ENCODE measurements at places on chromosomes 5 and 9.

DNA sequence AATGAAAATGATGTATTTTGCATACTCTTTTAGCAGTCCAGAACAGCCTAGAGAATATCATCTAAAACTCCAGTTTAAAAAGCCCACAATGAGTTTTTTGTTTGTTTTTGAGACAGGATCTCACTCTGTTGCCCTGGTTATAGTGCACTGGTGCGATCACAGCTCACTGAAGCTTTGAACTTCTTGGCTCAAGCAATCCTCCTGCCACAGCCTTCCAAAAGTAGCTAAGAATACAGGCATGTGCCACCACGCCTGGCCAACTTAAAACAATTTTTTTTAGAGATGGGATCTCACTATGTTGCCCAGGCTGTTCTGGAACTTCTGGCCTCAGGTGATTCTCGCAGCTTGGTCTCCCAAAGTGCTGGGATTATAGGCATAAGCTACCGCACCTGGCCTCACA is 175.7 kb downstream of the FBN2 start:
- no peak for DNase-seq

DNA sequence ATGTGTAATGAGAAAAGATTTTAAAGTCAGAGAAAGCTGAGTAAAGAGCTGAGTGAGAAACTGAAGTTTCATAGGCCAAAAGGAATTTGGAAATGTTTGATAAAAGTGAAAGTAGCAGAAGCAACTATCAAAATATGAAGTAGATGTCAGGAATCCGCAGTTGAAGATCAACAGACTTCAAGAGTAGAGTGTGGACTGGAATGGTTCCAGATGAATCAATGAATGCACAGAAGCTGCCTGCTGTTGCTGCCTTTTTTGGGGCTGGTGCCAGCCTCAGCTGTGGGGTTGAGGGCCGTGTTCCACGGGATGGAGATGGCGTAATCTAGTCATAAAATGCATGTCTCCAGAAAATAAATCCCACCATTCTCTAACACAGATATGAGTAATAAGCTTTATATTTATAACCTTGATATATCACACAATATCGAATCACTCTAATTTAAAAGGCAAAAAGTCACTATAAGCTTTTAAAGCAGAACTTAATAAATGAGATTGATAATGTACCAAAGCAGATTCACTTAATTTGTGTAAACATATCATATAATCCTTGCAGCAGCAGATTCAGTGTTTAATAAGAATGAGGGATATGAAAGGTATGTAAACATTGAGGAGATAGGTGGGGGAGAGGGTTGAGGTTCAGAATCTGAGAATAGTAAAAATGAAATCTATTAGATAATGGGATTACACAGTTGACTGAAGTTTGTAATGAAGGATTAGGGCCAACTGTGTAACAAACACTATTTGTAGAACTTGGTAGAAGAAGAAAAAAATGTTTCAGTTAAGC is 652.3 kb upstream of the FTMT start:
- no peak for DNase-seq

DNA sequence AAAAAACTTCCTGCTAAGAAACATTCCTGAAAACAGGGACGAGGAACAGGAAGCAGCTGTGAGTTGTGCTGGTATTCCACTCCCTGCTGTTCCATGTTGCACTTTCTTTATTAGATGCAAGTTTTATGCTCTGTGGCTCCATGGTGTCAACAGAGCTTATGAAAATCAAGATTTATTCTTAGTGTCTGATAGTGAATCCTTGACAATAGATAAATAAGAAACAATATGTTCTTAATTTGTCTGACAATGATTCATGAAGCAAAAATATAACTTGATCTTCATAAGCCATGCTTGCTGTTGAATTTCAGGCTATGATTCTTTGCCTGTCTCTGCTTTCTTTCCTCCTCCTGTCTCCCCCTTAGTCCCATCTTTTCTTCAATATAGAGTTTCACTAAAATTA is 119.6 kb downstream of the DROSHA start:
- no peak for DNase-seq

DNA sequence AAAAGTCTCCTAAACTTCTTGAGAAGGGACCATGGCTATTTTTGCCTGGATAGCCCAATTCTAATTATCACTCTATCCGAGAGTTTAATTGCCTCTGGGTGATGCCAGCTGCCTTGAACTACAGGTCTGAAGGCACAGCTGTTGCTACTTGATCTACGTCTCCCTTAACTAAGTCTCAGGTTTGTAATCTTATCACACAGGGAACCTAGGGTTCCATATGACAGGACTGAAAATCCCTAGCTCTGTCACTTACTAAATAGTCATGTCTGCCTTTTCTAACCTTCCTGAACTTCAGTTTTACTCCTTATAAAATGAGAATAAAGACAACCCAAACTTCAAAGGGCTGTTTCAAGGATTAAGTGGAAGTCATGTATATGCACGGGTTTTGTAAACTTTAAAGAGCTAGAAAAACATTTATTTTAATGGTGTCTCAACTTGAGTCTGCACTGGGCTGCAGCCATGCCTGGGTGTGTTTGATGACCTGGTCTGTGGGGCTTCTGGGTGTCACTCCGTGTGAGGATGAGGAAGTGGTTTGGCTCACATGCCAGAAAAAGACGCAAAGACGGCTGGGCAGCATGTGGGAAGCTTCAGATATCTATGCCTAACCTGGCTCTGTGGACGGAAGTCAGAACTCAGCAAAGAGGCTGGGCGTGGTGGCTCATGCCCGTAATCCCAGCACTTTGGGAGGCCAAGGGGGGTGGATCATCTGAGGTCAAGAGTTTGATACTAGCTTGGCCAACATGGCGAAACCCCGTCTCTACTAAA is 129.3 kb upstream of the SLC44A1 start:
- no peak for DNase-seq

DNA sequence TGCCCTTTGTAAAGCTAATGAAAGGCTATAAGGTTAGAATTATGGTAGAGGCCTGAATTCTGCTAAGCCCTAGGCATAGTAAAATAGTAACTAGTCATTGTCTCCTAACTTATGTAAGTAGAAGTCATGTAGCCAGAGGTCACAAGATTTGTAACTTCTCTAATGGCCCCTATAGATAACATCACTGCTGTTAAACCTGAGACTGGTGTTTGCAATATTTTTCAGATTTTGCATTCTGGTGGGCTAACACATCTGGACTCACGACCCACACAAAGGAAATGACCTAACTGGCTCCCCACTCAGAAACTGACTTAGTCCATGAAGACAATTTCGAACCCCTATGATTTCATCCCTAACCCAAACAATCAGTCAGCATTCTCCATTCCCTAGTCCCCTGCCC is 37.2 kb upstream of the TTC39B start:
- no peak for DNase-seq

DNA sequence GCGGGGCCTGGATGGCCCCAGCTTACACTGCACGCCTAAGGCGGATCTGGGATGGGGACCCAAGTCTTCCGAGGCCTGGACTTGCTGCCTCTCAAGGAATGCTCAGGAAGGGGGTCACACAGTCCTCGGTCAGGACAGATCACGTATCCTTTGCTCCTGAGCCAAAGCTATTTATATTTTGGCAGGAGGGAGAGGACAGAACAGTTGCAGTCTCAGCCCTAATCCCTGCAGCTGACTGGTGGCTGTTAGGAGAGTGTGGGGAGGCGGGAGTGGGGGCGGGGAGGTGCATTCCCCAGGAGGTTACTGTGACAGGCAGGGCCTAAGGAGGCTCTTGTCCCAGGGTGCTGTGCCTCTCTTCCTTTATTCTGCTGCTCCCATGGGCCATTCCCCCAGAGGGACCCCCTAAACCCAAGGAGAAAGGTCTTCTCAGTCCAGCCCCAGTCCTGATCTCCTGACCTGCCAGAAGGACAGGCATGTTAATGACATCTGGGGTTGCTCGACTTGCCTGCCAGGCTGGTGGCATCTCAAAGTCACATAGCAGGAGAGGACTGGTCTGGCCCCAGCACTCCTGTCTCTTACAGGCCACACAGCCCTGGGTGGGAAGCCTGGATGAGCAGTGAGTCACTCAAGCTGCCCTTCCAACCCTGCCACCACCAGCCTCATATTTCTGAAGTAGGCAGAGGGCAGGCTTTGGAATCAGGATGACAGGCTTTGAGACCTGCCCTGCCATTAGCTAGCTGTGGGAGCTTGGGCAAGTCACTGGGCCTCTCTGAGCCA is 51.9 kb downstream of the COL27A1 start:
- no peak for DNase-seq

GRCh38 chr9:121173501-121173900 is 28.2 kb downstream of the RAB14 start:
- DNase-seq, result no peak

DNA sequence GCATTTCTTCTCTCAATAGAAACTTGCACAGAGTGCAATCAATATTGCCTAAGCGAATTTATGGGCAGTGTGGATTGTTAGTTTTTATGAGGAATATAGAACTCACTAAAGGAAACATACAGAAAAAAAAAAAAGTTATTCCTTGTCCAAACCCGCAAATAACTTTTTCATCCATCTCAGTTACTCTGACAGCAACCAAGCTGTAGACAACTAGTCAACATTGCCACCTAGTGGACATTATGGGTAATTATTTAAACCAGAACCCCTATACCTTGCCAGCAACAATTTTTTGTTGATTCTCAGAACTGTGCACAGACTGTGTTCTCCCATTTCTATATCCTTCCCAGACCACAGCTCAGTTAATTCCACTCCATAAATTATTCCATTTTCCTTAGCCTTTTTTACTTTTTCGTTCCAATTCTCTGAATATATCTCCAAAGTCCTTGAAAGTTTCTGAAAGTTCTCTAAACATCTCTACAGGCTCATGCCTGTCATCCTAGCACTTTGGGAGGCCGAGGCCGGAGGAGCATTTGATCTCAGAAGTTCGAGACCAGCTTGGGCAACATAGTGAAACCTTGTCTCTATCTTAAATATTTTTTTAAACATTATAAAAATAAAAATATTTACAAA is 2.6 kb upstream of the AFAP1L1 start:
- no peak for DNase-seq

- no peak for DNase-seq
These were observed 4.9 kb downstream of the TSPAN17 start for GRCh38 chr5:176652136-176652535.

DNA sequence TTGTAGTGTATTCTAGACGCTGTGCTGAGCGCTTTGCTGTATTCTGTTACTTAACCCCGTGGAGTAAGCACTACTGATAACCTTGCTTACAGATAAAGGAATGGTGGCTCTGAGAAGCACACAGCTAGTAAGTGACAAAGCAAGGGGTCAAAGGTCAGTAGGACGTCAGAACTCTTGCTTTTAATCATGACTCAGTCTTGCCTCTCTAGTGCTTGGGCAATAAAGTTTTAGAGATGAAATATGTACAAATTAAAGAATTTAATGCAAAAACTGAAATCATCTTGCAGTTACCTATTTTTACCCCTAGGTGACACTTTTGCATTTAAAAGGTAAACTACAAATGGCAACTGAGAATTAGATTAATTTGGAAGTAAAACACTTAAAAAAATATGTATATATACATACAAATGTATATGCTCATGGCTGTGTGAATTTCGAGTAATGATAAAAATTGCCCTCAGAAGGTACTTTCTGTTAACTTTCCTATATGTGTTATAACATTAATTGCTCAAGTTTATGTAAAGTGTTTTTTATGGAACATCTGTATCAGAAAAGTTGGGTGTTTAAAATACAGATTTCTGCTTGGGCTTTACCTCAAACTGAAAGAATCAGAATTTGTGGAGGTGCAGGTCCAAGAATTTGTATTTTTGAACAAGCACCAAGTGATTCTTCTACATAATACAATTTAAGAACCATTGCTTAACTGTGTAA is 175.1 kb upstream of the DAB2 start:
- DNase-seq, result no peak

- DNase-seq, result no peak
These were observed 1.7 kb downstream of the F2RL1 start for GRCh38 chr5:76820526-76820890.

DNA sequence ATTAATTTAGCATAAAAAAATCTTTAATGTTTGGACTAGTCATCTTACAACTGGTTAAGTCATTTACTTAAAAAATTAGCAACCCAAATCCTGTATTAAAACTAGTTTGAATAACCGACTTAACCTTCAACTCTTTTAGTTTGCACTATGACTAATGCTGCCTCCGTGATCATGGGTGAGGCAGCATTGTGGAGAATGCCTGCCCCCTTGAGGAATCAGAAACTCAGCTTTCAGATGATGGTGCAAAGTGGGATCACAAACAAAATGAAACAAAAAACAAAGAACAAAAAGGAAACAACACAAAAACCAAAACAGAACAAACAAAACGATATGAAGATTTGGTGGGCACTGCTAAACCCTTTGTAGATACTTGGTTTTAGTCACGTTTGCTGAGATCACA is 127.0 kb upstream of the PALM2AKAP2 start:
- no peak for DNase-seq

DNA sequence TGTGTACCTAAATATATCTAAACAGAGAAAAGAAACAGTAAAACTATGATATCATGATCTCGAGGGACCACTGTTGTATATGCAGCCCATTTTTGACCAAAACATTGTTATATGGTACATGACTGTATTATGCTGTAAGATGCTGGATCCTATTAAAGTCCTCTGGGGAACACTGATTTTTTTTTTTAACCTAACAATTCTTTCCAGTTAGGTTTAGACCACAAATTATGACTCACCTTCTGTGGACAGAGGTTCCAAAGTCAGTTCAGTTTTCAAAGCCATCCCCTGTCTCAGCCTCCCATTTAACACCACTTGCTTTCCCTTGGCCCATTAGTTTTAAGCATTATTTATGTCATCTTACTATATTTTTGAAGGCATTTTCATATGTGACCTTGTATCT is 27.1 kb downstream of the TRMO start:
- no peak for DNase-seq

DNA sequence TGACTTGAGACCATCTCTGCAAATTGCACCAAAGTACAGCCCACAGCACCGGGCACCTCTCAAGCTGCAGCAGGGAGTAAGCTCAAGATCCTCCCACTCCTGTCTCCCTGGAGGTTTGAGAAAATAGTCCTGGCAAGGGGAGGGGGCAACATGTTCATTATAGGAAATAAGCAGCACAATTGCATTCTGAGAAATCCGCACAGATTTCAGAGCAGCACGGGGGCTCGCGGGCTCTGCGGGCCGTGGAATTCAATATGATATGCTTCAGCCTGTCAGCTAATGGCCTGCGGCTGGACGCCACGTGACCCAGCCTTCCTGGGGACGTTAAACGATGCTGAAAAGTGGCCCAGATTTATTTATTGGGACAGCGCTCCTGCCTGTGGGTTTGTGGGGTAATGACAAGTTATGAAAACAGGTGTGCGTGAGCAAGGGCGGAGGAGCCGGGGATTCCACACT is 156.4 kb downstream of the DAB2IP start:
- no peak for DNase-seq

- DNase-seq, result no peak
These were observed 41.0 kb upstream of the ANGPTL2 start for GRCh38 chr9:127163409-127163808.

- DNase-seq, result no peak
These were observed 49.1 kb downstream of the JADE2 start for GRCh38 chr5:134574521-134574920.

DNA sequence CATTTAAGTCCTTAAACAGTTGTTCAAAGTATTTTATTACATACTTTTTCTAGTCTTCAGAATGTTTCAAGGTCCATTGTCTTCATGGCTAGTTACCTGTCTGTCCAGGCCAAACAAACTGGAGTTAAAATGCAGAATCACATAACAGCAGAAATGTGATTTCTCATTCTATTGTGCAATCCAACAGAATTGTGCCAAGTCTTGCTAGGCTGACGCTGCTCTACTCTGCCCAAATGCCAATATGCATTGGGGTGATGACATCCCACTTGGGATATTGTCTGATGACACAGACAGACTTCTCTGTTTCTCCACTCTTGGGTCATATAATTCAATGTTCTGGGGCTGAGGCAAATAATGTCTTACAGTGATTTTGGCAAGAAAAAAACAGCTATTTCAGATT is 5.2 kb upstream of the SLC22A5 start:
- no peak for DNase-seq
